ENCODE measurements at places on chromosomes 6 and 20. TPM values are rescaled to one million over a fixed set of nuclear protein-coding genes. Genes with fewer than 3 reads are reported as not detected.

C20orf202 gene
- total RNA-seq = not detected

TBX18 gene
- 0.49 TPM for total RNA-seq

PSORS1C2 gene
- total RNA-seq = not detected

GFOD1 gene
- total RNA-seq = 13.6 TPM

HLA-DQB1 gene
- total RNA-seq = 3.5 TPM

DNA sequence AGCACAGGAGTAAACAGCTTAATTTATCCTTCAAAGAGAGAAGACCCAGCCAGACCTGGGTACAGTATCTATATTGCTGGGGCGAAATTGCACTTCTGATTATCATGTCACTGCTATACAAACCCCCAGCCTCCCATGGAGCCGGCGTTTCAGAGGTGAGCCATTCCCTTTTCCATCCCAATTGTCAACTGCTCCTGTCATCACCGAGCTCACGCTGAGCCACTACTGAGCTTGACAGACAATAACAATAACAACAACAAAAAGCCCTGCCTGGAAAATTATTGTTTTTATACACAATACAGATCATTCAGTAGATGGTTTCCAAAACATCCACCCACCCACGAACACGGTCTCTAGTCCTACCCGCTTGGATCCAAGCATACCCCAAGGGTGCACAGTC, 129.0 kb upstream of the JARID2 start:
- DNase-seq = no peak

- DNase-seq = no peak
Measured at GRCh38 chr6:169886631-169887227, 135.3 kb downstream of the ERMARD start.

GRCh38 chr6:147341486-147341885, 137.3 kb downstream of the STXBP5 start:
- DNase-seq = no peak

GRCh38 chr6:105372142-105372848, 30.6 kb downstream of the PREP start:
- DNase-seq = no peak

DNA sequence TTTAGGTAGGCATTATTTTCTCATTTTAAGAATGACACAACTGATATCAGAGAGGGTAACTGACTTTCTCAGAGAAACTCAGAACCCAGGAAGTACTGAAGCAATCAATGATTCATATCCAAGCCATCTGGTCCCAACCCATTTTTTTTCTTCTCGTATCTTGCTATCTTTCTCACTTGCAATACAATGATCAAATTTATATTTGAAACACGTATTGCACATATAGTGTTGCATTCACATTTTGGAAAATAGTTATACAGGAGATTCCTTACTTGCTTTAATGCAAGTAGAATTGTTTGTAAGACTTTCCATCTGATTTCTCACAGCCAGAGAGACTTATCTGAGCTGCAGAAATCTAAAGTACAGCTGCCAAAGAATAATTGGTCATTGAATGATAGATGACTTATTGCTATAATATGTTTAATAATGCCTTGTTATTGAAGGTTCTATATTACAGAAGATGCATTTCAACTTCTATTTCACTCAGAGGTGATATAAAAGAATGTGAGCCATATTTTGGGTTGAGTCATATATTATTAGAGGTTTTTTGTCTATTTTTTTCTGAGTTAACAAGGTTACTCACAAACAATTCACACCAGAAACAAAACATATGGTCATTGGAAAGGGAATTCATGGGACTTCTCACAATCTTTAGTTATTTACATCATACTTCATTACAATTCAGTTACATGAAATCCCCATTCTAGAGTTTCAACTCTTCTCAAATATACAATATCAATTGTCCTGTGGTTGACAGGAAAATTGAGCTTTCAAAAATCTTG, 337.5 kb upstream of the CITED2 start:
- DNase-seq = no peak

DNA sequence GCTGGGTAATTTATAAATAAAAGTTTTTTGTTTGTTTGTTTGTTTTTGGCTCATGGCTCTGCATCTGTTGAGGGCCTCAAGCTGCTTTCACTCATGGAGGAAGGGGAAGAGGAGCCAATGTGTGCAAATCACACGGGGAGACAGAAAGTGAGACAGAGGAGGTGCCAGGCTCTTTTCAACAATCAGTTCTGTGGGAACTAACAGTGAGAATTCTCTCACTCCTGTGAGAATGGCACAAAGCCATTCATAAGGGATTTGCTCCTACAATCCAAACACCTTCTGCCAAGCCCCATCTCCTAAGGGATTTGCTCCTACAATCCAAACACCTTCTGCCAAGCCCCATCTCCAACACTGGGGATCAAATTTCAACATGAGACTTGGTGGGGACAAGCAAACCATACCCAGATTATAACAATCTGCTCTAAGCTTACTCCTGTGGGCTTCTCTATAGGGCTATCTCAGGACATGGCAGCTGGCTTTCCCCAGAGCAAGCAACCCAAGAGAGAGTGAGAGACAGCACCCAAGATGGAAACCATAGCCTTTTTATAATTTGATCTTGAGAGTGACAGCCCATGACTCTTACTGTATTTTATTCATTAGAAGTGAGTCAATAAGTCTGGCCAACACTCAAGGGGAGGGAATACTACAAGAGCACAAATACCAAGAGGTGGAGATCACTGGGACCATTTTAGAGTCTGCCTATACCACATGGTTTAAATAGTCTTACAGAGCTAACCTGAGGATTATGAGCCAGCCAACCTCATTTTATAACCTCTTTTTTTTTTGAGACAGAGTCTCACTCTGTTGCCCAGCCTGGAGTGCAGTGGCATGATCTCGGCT, 22.8 kb upstream of the LRRC1 start:
- no peak for DNase-seq

GRCh38 chr20:1888796-1889463, 6.3 kb upstream of the SIRPA start:
- peak; percentile 71 for DNase-seq

GRCh38 chr6:118537574-118537973, 10.5 kb upstream of the PLN start:
- DNase-seq = no peak

GRCh38 chr6:32112431-32112980, 3.4 kb upstream of the TNXB start:
- DNase-seq = peak; percentile 87

GRCh38 chr20:7770046-7770445, 170.2 kb downstream of the HAO1 start:
- no peak for DNase-seq
